ENCODE measurements at places on chromosomes 5 and 9.
A peak's percentile ranks its signal among the peaks of the same experiment; 100 is the strongest.

GRCh38 chr9:109063760-109064159 lies 50.5 kb upstream of the CTNNAL1 start:
- peak; percentile 4 for DNase-seq

GRCh38 chr5:1470762-1471211 lies 25.5 kb upstream of the SLC6A3 start:
- DNase-seq = no peak

DNA sequence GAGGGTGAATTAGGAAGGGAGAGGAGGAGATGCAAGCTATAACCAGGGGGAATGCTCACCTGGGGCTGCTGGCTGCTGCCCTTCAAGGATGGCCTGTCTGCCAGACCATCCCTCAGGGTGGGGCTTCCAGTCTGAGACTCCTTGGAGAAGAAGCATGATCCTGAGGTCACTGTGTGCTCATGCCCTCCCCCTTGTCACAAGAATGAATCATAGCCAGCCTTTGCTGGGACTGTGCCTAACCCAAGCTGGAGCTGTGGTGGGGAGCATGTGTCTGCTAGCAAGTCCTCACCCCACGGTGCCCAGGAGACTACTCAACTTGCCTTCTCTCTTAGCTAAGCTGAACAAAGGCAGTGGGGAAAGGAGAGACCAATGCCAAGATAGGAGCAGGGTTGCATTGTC lies 463.6 kb downstream of the SPOCK1 start:
- DNase-seq = peak; percentile 4

- DNase-seq = peak; percentile 82
Observed at GRCh38 chr9:124411514-124412227, 3.6 kb downstream of the PSMB7 start.

DNA sequence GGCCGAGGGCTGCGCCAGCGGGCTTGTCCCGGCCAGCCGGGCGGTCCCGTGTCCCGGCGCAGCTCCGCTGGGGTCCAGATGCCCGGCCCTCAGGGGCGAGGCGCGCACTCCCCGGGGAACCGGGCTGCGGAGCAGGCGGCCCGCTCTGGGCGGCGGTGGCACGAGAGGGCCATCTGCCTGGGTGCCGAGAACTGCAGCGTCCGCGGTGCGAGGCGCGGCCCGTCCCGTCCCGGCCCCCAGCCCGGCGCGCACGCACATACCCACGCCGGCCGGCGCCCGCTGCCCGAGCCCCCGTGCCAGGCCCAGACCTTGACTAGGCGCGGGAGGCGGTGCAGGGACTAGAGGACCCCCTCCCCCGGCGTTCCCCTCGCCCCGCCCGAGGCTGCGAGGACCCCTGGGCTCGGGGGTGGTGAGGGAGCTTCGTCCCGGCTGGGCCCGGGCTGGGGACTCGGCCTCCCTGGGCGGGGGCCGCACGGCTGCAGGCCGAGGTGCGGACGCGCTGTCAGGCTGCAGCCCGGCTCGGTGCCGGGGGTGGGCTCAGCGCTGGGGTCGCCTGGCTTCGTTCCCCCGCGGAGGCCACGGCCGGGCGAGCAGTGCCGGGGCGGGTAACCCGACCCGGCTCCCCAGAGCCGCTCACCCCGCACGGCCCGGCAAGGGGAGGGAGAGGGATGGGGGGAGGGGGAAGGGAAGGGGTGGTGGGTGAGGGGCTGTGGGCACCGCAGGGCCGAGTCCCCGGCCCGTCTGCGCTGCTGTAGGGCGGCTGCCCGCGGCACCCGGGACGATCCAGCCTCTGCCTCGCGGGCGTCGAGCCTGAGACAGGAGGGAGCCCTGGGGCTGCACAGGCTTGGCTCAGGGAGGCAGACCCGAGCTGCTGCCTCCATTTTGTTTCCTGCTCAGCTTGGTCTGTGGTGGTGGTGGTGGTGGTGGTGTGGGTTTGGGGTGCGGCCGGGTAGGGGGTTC lies 1.2 kb upstream of the NSD1 start:
- DNase-seq = no peak

- DNase-seq = no peak
Observed at GRCh38 chr5:89580976-89581375, 698.0 kb upstream of the MEF2C start.

DNA sequence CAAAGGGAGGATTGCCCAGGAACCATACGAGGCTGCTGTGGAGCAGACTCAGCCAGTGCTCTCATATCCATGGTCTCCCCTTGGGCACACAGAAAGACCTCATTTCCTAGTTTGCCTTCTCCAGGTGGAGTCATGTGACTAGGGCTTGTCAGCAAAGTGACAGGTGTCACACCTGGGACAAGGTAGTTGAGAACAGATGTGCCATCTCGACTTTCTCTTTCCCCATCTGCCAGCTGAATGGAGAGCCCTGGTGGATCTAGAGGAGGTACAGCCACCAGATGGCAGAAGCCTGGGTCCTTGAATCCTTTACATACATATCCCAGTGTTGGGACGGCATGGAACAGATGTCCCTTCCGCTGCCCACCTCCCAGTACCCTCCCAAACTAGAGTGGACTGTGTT lies 42.9 kb upstream of the ALDOB start:
- no peak for DNase-seq

DNA sequence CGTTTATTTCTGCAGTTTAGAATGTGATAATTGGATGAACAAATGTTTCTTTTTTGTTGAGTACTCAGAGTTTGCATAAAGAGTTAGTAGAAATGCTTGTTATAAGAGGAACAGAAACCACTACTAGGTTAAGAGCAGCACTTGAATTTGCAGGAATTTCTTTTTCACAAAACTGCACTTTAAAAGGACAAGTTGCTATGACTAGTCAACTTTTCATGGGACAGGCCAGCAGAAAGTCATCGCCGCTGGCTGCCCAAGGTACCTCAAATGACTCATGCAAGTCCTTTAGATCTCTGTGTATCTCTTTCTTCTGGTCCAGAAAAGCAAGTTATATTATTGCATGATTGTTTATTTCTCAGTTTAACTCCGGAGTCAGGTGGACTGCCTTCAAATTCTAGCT lies 97.3 kb upstream of the HMHB1 start:
- no peak for DNase-seq

GRCh38 chr5:54772684-54773083 lies 212.7 kb downstream of the ESM1 start:
- no peak for DNase-seq

DNA sequence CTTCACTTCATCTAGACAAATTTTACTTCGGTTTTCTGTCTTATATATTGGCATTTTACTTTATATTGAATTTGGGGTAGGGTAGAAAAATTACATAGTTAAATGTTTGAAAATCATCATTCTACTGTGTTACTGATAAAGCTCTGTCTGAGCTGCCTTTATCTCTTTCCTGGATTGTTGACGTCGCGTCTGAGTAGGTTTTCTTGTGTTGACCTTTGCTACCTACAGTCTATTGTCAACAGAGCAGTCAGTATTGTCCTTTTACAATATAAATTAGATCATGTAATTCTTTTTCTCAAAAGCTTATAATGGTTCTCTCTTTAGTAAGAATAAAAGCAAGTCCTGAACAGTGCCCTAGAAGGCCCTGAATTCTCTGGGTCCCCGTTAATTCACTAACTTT lies 128.2 kb downstream of the HACD4 start:
- DNase-seq = no peak

DNA sequence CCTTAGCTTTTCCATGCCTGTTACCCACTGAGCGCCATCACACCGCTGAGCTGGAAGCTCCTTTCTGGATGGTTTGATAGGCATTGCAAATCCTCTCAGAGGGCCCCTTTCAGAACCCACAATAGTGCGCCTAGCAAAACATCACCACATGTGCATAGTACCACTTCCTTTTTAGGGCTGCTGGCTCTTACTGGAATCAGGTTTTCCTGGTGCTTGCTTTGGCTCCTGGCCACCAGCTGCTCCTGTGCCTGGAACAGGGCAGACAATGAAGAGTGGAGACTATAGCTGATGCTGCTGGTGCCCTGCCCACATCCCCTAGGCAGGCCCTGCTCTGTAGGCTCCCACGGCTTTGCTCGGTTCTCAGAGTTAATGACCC lies 163.6 kb upstream of the SEMA6A start:
- DNase-seq = no peak

DNA sequence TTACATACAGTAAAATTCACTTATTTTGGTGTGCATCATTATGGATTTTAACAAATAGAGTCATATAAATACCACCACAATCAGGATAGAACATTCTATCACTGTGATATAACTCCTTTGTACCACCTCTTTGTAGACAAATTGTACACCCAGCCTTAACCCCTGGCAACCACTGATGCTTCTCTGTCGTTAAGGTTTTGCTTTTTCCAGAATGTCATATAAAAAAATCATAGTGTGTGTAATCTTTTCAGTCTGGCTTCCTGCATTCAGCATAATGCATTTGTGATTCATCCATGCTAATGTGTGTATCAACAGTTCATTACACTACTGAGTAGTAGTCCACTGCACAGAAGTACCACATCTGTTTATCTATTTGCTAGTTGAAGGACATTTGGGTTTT lies 81.2 kb downstream of the ARSB start:
- peak; percentile 35 for DNase-seq

- DNase-seq = no peak
Observed at GRCh38 chr5:159486836-159487235, 156.5 kb upstream of the IL12B start.
